ENCODE measurements at places on chromosomes 3 and 15. TPM values are rescaled to one million over a fixed set of nuclear protein-coding genes. Genes with fewer than 3 reads are reported as not detected.
A peak's percentile ranks its signal among the peaks of the same experiment; 100 is the strongest.

GOLGA8G gene
- not detected for total RNA-seq

CHST13 gene
- total RNA-seq = 0.34 TPM

CFAP91 gene
- 11.9 TPM for total RNA-seq

CCR8 gene
- not detected for total RNA-seq

BCL2A1 gene
- not detected for total RNA-seq

ECT2 gene
- 267 TPM for total RNA-seq

LARP6 gene
- total RNA-seq = 19.3 TPM

SCG5 gene
- total RNA-seq = 69.4 TPM

FNDC3B gene
- 29.5 TPM for total RNA-seq

RGMA gene
- 85.1 TPM for total RNA-seq

DNA sequence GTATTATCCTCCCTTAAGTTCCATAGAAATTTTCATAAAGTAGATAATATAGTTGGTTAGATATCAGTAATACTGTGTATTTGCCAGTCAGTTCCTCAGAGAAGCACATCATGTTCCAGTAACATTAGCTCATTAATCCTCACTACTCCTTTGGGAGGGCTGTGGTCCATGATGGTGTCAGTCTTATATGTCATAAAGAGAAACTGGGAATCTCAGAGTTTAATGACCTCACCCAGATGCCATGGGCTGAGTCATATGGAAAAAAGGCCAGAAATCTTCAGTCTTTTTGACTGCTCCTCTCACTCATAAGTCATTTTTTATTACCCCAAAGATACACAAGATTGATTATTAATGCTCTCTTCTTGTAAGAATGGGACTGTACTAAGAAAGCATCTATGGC is 188.6 kb downstream of the CHL1 start:
- H3K4me1 ChIP-seq = no peaks in the 10 kb centered on the region
- H3K4me3 ChIP-seq = no peak overlapping the region
- no peak overlapping the region for H3K27ac ChIP-seq

DNA sequence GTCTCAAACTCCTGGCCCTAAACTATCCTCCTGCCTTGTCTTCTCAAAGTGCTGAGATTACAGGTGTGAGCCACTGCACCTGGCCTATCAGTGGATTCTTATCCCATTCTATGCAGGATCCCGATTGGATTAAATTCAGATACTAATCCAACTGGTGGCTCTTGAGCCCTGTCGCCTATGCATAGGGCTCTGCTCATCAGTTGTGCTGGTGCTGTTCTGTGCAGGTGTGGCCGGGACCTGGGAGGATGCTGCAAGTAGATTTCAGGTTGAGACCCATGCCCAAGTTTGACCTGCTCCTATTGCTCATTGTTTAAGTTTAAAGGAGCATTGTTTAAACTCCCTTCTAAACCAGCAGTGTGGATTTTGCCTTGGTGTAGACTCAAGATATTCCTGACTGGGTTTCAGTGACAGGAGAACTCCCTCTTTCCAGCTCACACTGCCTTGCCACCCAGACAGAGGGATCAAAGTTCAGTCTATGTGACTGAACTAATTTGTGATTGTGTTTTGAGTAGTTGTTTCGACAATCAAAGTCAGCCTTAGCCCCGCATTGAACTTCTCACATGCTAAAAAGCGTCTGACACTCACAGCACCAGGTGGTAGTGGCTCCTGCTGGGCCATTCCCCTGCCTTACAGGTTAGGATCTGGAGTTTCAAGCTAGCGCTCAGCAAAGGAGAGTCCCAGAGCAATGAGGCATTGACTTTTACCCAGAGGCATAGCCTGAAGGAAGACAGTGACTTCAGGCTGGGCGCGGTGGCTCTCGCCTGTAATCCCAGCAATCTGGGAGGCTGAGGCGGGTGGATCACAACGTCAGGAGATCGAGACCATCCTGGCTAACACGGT is 45.0 kb upstream of the PIK3CB start:
- H3K4me3 ChIP-seq = no peak overlapping the region
- no peaks in the 10 kb centered on the region for H3K36me3 ChIP-seq
- DNase-seq = no peak
- H3K27ac ChIP-seq = no peak overlapping the region
- no peaks in the 10 kb centered on the region for H3K4me1 ChIP-seq

GRCh38 chr3:17931131-17931530 is 188.7 kb upstream of the TBC1D5 start:
- H3K4me3 ChIP-seq = no peak overlapping the region
- no peaks in the 10 kb centered on the region for H3K36me3 ChIP-seq
- DNase-seq = no peak
- peaks cover 8% of the 10 kb centered on the region for H3K4me1 ChIP-seq

DNA sequence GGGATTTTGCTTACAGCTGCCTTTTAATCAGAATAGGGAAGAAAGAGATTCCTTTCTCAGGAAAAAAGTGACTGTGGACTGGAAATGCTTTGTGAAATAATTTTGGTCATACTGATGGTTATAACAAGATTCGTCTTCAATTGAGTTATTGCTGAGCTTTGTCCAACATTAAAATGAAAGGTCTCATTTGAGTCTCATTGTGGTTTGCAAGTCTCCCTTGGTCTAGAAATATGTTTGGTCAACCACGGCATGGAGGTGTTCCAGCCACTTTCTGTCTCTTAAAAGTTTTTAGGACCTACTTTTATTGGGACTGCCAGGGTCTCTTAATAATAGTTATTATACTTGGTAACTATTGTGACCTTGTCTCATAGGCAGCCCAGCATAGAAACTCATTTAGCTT is 15.3 kb downstream of the FLNB start:
- no peak overlapping the region for H3K4me3 ChIP-seq
- H3K27ac ChIP-seq = no peak overlapping the region
- no peaks in the 10 kb centered on the region for H3K27me3 ChIP-seq
- H3K4me1 ChIP-seq = peaks cover 29% of the 10 kb centered on the region
- DNase-seq = no peak

DNA sequence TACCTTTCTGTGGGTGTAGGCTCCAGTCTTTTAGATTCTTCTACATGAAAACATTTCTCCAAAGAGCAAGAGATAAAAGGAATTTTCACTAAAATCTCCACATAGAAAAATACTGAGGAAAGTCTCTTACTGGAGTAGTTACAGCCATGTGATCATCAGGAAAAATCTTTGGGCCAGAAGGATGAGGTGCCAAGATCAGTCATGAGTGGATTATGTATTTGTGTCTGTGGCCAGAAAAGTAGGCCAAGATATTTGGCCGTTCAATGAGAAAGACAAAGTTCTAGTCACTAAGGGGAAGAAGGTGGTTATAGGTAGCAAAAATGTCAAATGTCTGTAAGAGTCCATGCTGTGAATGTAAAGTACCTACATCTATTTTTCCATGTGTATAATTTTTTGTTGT is 339.3 kb downstream of the NSUN3 start:
- no peak overlapping the region for H3K27ac ChIP-seq
- peaks cover 8% of the 10 kb centered on the region for H3K4me1 ChIP-seq
- no peaks in the 10 kb centered on the region for H3K27me3 ChIP-seq
- H3K4me3 ChIP-seq = no peak overlapping the region
- DNase-seq = no peak

DNA sequence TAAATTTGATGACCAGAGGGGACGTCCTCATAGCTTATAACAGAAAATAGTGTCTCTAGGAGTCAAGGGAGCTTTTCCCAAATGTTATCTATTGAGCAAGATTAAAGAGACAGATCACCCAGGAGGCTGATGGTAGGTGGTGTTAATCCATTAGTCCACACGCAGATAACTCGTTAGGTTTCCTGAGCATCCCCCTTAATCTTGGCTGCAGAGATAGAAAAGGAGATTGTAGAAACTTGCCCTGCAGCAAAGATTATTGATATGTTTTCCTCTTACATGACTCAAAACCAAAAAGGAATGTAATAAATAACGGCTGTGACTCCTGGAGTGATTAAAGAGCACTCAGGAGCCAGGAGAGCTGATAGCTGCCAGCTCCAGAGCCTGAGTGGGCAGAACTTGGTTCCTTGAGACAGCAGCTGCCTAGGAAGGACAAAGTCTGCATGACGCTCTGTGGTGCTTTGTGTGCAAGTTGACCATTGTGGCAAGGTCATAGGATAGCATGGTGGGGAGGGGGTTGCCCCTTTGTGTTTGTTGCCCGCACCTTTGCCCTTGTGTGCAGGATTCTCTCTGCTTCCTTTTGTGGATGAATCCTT is 234.8 kb downstream of the PTPRG start:
- H3K27ac ChIP-seq = no peak overlapping the region
- H3K4me1 ChIP-seq = peaks cover 9% of the 10 kb centered on the region
- no peak overlapping the region for H3K4me3 ChIP-seq
- H3K36me3 ChIP-seq = no peaks in the 10 kb centered on the region

- H3K36me3 ChIP-seq = no peaks in the 10 kb centered on the region
- no peak overlapping the region for H3K4me3 ChIP-seq
- no peaks in the 10 kb centered on the region for H3K27me3 ChIP-seq
- no peak overlapping the region for H3K27ac ChIP-seq
Measured at GRCh38 chr3:186719945-186720739, 3.0 kb downstream of the KNG1 start.

- H3K27ac ChIP-seq = peak within 1 kb of the TSS; percentile 100
- H3K4me1 ChIP-seq = peaks cover 26% of the 10 kb centered on the region
- peak within 1 kb of the TSS; percentile 100 for H3K4me3 ChIP-seq
- DNase-seq = peak; percentile 92
Measured at GRCh38 chr3:120093911-120094775, at the start of gene GSK3B. Gene GSK3B, minus strand, starts transcription at chr3:120094447. Its CDS starts 1,013 bp downstream, at chr3:120093434.

GRCh38 chr3:185824051-185825005 is 514 bp downstream of the IGF2BP2 start:
- peaks cover 14% of the 10 kb centered on the region for H3K36me3 ChIP-seq
- peaks cover 37% of the 10 kb centered on the region for H3K4me1 ChIP-seq
- H3K27me3 ChIP-seq = no peaks in the 10 kb centered on the region
- H3K27ac ChIP-seq = peak overlapping the region; percentile 97

DNA sequence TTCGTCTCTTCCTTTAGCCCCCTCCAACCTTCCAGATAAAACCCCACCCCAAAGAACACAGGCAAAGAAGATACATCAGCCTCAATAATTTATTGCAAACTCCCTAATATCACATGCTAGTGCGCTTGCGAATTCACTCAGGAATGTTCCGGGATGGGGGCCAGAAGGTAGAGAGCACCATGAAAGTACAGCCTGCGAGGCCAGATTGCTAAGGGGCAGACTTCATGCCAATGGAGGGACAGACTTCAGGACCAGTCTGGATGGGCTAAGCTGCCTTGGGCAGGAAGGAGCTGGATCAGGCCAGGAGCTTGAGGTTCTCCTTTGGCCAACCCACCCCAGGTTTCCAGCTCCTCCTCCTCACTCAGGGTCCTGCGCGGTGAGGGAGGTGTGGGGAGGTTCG is 13.4 kb downstream of the CIDEC start:
- peaks cover 6% of the 10 kb centered on the region for H3K4me1 ChIP-seq
- H3K4me3 ChIP-seq = no peak overlapping the region
- no peaks in the 10 kb centered on the region for H3K36me3 ChIP-seq
- H3K27me3 ChIP-seq = peaks cover 20% of the 10 kb centered on the region
- H3K27ac ChIP-seq = no peak overlapping the region

DNA sequence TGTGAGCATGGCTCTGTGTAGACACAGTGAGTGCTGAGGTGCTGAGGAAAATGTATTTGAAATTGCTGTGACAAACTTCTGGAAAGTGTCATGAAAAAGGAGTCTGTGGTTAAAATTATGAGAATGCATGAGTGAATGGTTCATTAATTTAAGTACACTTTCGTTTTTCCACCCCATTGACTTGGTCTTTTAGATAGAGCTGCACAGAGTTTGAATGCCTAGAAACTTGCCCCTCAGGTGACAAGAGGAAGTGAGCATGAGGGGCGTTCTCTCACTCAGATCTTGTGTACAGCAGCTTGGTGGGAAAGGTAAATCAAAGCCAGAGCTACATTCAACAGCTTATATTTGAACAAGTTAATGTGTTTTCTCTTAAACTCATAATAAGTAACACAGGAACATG is 296.8 kb downstream of the WDR72 start:
- no peaks in the 10 kb centered on the region for H3K27me3 ChIP-seq
- DNase-seq = no peak
- no peak overlapping the region for H3K27ac ChIP-seq
- H3K4me3 ChIP-seq = no peak overlapping the region

DNA sequence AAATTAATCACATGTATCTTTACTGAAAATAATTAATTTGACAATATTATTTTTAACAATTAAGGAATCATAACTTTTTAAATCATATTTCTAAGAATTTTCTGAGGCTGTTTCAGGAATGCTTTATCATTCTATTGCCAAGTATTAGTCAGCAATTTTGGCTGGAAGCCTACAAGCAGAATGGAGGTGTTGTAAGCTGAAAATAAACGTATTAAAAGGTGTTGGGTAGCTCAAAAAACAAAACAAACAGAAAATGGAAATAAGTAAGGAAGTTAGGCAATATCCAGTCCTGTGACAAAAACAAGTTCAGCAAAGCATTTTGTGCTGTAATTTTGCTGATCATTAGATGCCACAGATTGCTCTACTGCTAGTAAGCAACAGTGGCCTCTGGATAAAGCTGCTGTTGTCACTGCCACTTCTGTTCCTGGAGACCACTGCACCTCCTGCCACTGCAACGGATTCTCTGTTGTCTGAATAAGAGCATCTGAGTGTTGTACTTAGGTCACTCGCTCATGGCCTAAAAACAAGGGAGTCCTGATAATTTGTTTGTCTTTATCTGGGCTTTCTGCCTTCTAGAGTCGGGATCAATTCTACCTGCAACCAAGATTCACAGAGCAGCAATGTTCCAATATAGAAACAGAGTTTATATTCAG is 63.5 kb upstream of the SLITRK3 start:
- no peaks in the 10 kb centered on the region for H3K27me3 ChIP-seq
- no peaks in the 10 kb centered on the region for H3K4me1 ChIP-seq
- H3K36me3 ChIP-seq = no peaks in the 10 kb centered on the region

- H3K4me3 ChIP-seq = no peak overlapping the region
Measured at GRCh38 chr3:62229211-62229610, 144.1 kb downstream of the FEZF2 start.

- no peak overlapping the region for H3K4me3 ChIP-seq
- no peak for DNase-seq
- H3K27ac ChIP-seq = no peak overlapping the region
- no peaks in the 10 kb centered on the region for H3K36me3 ChIP-seq
- no peaks in the 10 kb centered on the region for H3K4me1 ChIP-seq
Measured at GRCh38 chr3:157123621-157124020, 36.3 kb downstream of the CCNL1 start.

DNA sequence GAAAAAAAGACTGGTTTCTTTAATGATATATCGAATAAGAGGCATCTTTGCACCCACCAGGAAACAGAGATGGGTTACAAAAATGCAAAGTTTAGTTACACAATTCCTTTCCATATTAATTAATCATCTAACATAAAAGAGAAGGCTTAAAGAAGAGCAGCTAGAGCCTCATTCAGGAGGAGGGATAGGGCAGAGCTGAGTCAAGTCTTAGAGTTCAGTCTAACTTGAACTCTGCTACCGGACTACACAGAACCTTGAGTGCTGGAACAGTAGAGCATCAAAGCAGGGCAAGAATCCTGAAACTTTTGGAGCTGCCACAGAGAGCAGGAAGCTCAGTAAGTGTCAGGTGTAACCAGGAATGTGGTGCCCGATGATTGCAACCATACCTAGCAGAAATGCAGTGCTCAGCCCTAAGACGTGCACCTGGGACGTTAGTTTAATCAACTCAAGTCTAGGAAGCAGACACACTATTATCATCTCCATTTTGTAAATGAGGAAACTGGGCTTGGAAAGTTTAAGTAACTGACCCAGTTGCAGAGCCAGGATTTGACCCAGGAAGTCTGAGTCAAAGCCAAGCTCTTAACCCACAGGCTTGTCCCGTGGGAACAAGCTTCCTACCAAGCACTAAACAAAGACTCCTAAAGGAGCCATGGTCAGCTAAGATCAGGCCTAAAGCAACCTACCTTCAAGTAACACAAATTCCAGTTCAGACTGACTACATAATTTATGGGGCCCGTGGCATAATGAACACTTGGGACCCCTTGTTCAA is 187.4 kb downstream of the FOXP1 start:
- no peak overlapping the region for H3K4me3 ChIP-seq
- H3K4me1 ChIP-seq = peaks cover under 1% of the 10 kb centered on the region
- H3K36me3 ChIP-seq = no peaks in the 10 kb centered on the region
- DNase-seq = no peak
- no peaks in the 10 kb centered on the region for H3K27me3 ChIP-seq

GRCh38 chr15:48802257-48802656 is 8.6 kb downstream of the CEP152 start:
- H3K36me3 ChIP-seq = no peaks in the 10 kb centered on the region
- no peak overlapping the region for H3K27ac ChIP-seq

Measured in neural progenitor cell (in vitro differentiated cells).